ENCODE measurements at places on chromosomes 2 and 18.

GRCh38 chr18:49667462-49667861, 105.6 kb downstream of the LIPG start:
- DNase-seq, result no peak

DNA sequence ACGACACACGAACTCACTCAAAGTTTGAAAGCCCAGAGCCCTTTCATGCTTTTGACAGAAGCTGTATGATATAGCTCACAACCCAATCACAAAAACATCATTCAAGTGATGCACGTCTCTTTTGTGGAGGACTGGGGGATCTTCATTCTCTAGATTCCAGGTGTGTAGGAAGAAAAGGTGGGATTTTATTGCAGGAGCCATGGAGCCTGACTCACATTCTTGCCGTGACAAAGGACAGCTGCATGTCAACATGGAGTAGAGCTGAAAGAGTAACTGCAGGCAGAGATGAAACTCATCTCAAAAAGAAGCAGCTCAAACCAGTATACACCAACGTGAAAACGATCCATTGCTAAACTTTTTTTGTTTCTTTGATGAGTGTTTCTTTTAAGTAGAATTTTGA, 50.9 kb upstream of the PDE1A start:
- DNase-seq, result no peak

GRCh38 chr2:241857041-241857541, 1.6 kb downstream of the PDCD1 start:
- DNase-seq, result no peak

DNA sequence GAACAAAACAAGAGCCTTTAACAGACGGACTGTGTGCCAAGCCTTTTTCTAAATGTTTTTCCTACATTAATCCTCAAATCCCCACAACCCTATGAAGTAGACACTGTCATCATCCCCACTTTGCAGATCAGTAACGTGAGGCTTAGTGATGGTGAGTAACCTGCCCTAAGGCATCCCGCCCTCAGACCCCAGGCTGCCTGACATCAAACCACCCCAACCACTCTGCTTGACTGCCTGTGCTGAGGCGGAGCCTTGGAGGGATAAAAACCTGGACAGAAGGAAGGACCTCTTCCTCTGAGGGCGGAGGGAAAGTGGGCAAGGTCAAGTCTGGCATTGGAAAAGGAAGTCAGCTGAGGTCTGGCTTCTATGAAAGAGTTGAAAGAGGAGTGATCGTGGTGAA, 104.6 kb downstream of the SP3 start:
- no peak for DNase-seq

DNA sequence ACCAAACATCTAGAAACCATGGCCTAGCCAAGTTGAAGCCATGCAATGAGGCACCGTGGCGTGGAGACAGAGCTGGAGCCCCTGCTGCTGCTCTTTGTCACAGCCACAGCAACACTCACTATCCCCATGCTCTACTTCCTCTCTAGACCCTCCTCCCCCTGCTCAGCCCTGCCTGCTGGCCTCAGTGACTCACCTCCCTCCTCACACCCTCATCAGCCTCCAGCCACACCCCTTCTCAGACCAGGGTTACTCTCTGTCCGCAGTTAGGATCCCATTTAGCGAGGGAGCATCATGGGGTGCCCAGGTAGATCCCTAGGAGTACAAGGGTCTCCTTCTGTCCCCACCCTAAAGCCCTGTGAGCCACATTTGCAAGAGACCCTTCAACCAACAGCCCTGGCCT, 25.4 kb upstream of the SOX11 start:
- DNase-seq, result no peak

DNA sequence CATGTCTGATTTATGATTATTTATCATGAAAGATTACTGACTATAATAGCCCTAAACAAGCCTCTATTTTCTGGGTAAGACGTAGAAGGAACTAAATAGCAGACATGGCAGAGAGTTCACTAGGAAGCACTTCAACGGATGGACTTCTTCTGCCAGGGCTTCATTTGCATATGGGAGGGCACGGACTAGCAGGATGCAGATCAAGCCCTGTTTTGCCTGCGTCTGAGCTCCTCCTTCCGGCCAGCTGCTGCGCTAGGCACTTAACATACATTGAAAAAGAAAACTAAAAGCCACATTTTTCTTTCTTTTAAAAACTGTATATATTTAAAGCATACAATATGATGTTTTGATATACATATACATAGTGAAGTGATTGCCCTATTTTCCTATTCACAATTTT, 340.0 kb upstream of the MEX3C start:
- no peak for DNase-seq

GRCh38 chr2:151508519-151508918, 98.8 kb downstream of the RIF1 start:
- no peak for DNase-seq

DNA sequence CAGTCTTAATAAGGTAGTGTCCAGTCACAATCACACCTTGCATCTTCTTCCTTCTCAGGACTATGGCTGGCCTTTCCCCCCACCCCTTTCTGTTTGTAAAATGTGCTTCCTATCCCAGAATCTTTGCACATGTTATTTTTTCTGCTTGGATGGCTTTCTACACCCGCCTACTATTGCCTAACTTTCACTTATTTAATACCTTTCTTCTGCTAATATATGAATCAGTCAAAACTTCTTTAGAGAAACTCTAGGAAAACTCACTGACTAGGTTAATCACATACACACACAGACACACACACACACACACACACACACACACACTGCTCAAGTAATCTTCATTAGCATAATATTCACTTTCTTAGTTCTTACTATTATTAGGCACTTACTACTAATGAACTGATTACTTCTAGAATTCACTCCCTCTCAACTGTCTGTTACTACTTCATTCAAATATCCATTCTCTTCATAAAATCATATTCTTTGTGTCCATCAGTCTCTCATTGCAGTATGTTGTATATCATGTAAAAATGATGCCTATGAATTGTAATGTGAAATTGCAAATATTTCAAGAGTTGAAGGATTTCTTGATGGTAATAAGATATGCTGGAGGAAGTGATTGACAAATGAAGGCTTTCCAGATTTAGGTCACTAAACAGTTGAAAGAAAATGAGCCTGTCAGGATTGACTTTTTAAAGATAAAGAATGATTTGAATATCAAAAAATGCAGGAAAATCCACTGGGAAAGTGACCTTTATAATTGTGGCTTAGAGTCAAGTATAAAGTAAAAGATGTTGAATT, 51.2 kb downstream of the CLIP4 start:
- no peak for DNase-seq

DNA sequence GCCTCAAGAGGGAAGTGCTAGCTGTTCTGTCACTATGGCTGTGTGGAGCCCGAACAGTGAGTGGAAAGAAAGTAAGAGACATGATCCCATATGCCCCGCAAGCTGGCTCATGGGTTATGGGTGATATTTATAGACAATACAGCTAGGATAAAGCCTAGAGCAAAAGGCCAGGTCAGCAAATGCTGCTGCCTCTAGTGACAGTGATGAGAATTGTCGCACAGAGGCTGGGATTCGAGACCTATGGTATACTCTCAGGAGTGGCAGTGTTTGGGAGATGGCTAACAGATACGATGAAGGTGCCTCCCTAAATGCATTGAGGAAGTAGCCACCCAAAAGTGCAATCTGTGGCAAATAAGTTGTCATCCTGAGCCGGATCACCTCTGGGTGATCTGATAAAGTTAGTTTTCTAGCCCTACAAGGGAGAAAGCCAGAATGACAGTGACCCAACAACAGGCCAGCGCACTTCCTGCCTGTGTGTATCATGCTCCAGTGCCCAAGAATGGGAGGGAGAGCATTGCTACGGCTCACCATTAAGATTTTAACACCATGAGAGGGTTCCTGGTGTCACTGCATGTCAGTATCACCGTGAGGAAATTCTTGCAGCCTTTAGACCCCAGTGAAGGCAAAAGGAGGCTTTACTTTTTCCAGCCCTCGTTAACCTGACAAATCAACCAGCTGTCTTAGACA, 92.2 kb upstream of the TGFA start:
- no peak for DNase-seq

DNA sequence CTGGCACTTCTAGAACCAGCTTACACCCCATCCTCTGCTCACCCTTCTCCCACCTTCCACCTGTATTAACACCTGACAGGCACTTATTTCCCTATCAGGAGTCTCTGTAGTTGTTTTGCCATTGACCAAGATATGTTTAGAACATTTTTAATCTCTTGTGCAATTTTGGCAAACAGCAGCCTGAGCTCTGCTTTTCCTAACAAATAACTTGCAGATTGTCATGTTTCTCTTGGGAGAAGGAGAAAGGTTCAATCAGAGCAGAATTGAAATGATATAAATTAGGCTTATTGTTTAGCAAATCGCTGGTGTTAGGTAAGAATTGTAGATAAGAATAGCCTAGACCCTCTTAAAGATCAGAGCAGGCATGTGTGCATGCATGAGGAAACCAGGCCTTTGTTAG, 225.5 kb downstream of the PARD3B start:
- DNase-seq, result no peak

GRCh38 chr2:173417341-173417740, 62.7 kb downstream of the CDCA7 start:
- no peak for DNase-seq

DNA sequence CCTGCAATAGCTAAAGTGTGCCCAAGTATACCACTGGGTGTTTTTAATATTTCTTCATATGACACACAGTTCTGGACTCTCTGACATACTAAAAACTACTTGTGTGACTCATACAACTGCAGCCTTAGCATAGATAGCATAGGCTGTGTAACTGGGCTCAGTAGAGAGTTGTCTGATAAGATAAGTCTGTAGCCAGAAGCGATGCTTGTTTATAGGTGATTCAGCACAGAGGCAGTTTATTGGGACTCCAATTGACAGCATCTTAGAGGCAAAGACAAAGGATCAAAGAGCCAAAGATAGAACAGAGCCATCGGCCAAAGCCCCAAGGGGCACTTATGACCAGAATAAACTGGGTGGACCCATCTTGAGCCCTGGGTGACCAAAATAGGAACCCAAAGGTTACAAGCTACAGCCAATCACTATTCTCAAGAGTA, 42.3 kb downstream of the AAK1 start:
- DNase-seq, result no peak

DNA sequence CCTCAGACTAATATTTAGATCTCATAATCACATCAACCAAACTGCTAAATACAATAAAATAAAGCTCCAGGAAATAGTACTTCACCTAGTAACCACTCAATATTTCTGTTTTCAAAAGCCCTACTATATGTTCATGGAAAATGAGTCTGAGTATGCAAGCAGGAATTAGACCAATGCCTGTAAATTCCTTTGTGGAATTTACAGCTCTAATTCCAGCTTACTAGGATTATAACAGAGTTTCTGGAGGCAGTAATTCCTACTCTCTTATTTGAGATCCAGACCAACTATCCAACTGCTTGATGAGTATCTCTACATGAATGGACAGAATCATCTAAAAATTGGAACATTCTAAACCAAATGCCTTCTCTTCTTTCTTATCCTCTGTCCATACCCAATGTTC, 11.6 kb downstream of the CDKL4 start:
- DNase-seq, result no peak

GRCh38 chr2:40341198-40341597, 110.7 kb downstream of the SLC8A1 start:
- no peak for DNase-seq

DNA sequence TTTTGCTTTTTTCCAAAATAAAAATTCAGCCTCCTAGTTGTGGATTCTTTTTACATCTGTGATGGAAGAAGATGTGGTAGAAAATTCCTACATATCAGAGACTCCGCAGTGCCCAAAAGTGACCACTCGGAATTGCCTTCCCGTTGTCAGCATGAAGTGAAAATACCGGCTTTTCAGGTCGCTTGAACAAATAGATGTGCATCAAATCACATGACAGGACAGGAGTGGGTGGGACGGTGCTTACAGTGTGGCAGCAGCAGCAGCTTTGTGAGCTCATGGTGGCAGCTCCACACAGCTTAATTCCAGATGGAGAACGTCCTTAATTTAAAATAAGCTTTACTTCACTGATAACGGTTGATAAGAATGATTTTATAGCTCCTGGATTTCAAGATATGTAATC, 20.3 kb downstream of the SALL3 start:
- no peak for DNase-seq

GRCh38 chr2:102753563-102754159, 8.2 kb upstream of the TMEM182 start:
- DNase-seq, result no peak

DNA sequence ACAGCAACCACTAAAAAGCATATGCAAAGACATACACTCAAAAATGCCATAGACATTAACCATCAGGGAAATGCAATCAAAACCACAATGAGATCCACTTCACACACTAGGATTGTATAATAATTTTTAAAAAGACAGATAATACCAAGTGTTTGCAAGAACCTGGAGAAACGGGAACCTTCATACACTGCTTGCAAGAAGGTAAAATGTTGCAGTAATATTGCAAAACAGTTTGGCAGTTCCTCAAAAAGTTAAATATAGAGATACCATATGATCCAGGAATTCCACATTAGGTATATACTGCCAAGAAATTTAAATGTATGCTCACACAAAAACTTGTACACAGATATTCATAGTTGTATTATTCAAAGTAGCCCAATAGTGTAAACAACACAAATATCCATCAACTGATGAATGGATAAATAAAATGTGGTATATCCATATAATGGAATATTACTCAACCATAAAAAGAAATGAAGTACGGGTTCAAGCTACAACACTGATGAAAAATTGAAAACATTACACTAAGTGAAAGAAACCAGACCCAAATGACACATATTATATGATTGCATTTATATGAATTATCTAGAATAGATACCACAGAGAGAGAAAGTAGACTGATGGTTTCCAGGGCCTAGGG, 14.7 kb upstream of the CHMP3 start:
- no peak for DNase-seq

GRCh38 chr2:149885946-149886345, 298.4 kb upstream of the MMADHC start:
- no peak for DNase-seq

- no peak for DNase-seq
These were observed 81.0 kb downstream of the EDAR start for GRCh38 chr2:108907822-108908712.

GRCh38 chr18:30658306-30658705, 384.2 kb downstream of the DSC3 start:
- no peak for DNase-seq

DNA sequence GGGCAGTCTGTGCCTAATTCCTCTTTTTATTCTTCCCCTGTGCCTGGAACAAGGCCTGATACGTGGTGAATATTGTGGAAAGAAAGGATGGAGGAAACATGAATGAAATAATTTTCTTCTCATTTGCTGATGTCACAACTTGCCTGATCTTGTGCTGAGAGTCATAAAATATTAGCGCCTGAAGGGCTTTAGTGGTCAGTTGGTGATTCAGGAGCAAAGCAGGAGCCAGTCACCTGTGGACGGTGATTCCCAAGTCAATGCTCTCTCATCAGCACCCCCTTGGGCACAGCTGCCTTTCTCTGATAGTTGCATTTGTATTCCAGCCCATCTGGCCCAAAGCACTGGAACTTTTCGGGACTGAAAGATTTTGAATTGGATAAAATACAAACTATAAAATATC, 502.6 kb upstream of the RAB12 start:
- no peak for DNase-seq

GRCh38 chr2:467543-467891, 179.6 kb upstream of the ALKAL2 start:
- no peak for DNase-seq

GRCh38 chr2:204530464-204530805, 14.8 kb upstream of the PARD3B start:
- no peak for DNase-seq
